Renal pelvis (tissue), 12 donors: ENCODE measurements at places on chromosomes 5 and 9. TPM values are rescaled to one million over a fixed set of nuclear protein-coding genes. Genes with fewer than 3 reads are reported as not detected.

DNA sequence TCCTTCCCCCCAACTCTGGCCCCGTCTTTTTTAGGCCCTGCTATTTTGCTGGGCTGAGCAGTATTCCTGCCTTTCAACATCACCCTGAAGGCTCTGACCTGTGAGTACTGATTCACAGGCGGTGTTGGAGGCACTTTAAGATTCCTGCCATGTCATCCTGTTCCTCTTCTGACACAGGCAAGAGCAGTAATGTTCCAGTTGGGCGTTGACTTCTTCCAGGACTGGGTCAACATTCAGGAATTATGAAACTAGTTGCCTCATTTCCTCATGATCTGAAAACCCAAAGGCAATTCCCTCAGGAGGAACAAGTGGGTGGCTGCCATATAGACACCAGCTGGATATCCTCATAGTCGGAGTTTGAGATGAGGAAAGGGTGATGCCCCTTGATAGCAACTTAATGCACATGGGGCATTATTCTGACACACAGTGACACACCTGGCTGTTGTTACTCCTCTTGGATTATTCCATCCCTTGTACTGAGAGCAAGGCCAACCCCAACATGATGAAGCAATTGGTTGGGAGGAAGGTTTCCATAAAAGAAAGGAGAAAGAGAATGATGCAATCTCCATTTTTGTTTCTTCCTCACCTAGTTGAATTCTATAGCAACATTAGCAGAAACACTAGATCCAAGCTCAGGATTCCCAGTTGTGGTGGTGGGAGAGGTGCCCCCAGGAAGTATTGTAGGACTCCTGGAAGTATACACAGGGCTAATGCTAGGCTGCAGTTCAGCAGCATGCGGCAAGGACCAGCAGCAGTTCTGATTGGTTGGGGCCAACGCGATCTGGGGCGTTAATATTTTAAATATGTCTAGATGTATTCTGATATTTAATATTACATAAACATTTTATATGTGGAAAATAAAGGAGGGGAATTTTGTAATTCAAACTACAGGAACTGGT is 19.6 kb upstream of the GLRX start:
- no peak for DNase-seq

DNA sequence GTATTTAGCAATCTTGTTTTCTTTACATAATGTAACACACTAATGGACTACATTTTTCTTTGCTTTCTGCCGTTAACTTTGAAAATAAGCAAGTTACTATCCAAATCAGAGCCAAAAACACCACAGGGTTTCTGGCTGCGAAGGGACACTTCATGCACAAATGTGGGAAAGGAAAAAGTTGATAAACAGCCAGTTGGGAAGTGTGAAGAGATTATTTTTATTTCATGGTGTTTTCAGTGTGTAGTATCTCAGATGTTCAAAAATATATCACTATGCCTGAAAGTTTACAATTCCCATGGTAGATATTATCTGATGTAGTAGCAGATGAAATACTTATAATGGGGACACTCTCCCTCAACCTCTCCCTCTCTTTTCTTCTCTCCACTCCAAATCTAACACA is 135.3 kb downstream of the CETN3 start:
- DNase-seq = no peak

GRCh38 chr5:168883281-168883741 is 304.1 kb upstream of the PANK3 start:
- no peak for DNase-seq

DNA sequence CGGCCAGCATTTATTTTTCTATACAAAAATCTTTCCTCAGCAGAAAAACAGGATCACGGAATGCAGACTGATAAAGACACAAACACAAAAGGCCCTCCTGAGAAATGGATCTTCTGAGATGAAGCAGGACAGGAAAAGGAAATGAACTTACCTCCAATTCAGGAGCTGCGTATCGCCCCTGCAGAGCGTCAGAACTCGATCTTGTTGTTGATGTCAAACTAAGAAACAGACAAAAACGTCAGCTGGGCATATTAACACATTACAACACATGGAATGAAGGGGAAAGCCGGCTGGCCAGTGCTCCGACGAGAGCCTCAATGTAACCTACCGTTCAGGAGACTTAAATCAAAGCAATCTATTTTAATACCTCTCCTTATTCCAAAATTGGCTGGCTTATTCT is 105.1 kb downstream of the SERINC5 start:
- DNase-seq = no peak

GABRA6 gene
- not detected for polyA plus RNA-seq

SHISAL2B gene
- not detected for polyA plus RNA-seq

- no peak for DNase-seq
Observed at GRCh38 chr9:126431077-126431742, 104.6 kb downstream of the MVB12B start.

DNA sequence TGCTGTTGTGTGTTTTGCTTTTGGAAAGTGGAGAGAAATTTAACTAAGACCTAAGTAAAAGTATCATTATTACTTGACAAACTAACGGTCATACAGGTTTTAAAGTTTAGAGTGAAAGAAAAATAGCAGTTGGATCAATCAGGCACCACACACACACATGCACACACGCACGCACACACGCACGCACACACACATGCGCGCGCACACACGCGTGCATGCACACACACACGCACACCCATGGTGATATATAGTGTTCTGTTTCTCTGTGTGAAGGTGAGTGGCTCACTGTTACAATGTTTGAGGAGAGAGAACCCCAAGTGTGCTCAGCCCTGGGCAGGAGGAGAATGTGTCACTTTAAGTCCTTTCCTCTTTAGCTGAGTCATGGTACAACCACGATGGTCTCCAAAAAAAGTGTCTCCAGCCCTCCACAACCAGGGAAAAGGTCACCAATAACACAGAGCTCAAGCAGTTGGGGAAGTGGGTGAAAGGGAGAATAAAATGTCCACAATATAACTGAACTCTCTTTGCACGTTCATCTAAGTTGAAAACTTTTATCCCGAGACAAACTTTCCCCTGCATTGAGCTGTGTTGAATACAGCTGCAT is 3.2 kb downstream of the ZNF366 start:
- DNase-seq = no peak

- no peak for DNase-seq
Observed at GRCh38 chr5:56700711-56701110, 114.6 kb upstream of the MAP3K1 start.

DNA sequence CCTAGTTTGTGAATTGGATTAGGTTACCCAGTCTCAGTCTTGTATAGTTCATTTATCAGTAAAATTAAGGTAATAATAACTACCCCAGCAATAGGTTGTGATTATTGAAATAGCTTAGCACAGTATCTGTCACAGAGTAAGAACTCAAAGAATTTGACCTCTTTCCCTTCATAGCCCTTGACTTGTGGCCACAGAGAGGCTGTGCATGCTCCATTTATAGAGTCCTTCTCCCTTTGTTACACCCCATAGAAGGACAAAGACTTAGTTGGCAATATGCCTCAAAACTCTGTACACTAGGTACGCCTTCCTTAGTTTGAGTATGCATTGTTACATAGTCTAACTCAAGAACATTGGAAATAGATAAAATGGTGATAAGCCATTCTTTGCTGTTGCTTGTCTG is 257.2 kb downstream of the KCTD16 start:
- no peak for DNase-seq

DNA sequence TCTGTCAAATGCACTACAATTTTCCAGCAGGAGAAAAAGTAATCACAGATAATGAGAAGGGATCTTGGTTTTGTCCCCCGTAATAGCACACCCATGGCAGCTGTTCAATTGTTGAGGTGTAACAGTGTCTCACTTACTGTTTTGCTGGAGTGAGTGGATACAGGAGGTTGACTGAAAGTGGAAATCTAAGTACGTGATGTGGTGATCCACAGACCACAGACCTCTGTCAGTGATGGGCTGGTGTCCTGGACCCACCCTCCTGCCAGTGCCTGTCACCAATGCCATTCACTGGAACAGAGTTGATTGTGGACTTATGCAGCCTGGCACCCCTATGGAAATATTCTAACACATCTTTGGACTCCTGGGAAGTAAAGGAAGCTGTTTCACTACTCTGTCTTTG is 261.7 kb downstream of the TRPM3 start:
- DNase-seq = no peak

- DNase-seq = no peak
Observed at GRCh38 chr5:107418902-107419301, 251.8 kb downstream of the EFNA5 start.

GRCh38 chr5:121218086-121218485 is 633.6 kb upstream of the FTMT start:
- no peak for DNase-seq

- DNase-seq = no peak
Observed at GRCh38 chr5:146890731-146891440, 12.3 kb upstream of the PPP2R2B start.

DNA sequence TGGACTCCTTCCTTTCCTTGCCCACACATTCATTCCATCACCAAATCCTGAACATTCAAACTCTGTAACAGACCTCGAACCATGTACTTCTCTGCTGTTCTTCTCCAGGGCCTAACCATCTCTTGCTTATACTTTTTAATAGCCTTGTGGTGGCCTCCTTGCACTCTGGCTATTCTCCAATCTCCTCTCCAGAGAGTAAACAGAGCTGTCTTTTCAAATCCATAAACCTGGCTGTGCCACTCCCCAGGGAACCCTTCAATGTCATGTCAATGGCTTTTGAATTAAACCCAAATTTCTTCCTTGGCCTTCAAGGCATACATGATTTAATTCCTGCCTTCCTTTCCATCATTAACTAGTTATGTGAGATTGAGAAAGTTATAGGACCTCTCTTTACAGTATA is 277.6 kb upstream of the EFNA5 start:
- no peak for DNase-seq

DNA sequence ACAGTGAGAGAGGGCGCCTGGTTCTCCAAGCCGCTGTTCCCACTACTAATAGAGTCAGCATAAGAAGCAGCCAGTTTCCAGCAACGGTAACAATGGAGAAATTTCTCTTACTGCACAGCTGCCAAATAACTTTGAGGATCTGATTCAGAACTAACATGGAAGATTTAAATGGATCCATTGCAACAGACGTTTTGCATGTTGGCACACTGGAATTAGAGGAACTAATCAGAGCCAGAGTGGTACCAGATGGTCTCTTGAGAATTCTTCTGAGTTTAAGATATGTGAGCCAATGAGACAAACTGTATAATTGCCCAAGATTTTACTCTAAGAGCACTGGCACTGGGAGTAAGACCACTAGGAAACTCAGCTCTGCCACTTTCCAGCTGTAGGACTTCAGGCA is 186.5 kb downstream of the EFNA5 start:
- no peak for DNase-seq

DNA sequence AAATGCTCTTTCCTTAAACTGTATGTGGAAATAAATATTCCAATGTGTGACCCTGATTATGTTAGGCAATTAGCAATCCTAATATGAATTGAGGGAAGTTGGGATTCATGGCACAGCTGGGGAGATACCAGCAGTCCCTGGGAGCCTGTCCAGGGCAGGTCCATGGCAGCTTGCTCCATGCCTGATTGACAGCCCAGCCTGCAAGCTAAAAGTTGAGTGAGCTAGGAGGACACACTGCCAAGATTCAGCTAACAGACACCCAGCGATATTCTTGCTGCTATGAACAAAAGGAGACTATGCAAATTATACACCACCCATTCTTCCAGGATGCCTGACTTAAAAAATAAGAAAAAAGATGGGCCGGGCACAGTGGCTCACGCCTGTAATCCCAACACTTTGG is 6.2 kb downstream of the TGFBI start:
- DNase-seq = no peak

DNA sequence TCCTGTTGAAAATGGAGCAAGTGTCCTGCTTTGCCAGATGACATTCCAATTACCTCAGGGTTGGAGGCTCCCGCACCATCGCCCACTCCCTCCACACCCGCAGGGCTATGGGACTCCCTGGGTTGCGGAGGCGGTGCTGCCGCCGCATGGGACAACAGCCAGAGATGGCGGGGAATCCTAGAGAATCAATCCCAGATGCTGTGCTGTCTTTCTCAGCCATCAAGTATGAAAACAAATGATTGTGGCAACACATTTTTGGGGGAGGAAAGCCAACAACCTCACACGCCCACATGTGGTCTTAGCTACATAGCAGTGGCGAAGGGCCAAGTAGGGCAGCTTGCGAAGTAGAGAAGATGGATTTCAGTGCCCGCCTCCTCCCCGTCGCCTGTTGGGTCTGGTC is 46.7 kb downstream of the IL31RA start:
- no peak for DNase-seq

DNA sequence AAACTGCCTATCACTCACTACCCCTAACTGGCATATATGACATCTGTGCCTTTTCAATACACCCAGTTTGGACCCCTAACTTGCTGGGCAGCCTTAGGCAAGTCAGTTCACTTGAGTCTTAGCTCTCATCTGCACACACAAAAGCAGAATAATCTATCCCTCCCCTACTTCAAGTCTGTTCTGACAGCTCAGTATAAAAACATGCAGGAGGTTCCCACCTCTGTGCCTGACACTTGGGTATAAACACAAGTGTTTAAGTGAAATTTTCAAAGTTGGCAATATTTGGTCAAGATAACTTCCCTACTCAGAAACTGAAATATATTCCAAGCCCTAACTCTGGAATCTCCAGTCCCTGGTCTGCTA is 12.6 kb downstream of the HNRNPH1 start:
- DNase-seq = no peak

CTSV gene
- polyA plus RNA-seq = 27.4 TPM

TMEM174 gene
- 27.2 TPM for polyA plus RNA-seq

- DNase-seq = no peak
Observed at GRCh38 chr5:2222246-2222992, 339.7 kb upstream of the IRX4 start.

PRUNE2 gene
- 16.8 TPM for polyA plus RNA-seq

DNA sequence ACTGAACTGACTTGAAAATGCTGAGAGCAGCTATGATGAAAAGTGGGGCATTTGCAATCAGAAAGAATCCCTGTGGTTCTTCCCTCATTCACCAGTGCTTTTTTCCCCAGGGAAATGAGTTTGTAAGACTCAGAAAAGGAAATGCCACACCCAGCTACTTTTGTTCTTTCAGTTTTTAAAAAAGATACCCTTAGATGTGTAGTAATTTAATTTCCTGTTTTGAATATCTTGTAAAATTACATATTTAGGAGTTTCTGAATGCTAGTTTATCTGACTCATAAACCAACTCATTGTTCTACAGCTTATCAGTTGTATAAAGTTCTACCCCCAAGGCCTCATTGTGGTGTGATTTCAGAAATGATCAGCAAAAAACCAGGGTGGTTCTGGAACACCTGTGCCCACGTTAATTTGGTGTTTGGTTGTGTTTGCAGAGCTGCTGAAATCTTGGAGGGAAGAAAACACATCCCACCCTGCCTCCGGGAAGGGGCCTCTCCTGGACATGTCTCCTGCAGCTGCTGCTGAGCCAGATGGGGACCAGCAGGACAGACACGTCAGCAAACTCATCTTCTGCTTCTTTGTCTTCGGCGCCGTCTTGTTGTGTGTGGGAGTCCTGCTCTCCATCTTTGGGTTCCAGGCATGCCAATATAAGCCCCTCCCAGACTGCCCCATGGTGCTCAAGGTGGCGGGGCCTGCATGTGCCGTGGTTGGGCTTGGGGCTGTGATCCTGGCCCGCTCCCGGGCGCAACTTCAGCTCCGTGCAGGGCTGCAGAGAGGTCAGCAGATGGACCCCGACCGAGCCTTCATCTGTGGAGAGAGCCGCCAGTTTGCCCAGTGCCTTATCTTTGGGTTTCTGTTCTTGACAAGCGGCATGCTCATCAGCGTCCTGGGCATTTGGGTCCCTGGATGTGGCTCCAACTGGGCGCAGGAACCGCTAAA is 2.8 kb downstream of the TMEM171 start:
- no peak for DNase-seq
